ENCODE measurements at places on chromosomes 5 and 9.

DNA sequence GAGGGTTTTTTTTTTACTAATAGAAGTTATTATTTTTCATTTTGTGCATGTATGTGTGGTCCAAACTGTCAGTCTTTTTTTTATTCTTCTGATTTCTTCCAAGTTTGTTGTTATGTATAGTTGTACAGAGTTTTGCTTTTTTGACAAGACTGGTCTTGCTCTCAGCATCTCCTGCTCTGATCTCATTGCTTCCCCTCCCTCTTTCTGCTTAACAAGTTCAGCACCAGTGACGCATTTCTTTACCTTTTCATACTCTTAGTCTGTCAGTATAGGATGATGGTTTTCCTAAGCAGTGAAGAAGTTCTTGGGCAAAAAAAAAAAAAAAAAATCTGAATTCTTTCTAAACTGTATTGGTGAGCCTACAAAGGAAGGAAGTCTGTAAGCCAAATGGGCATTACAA, 135.1 kb downstream of the CD180 start:
- no peak for DNase-seq

DNA sequence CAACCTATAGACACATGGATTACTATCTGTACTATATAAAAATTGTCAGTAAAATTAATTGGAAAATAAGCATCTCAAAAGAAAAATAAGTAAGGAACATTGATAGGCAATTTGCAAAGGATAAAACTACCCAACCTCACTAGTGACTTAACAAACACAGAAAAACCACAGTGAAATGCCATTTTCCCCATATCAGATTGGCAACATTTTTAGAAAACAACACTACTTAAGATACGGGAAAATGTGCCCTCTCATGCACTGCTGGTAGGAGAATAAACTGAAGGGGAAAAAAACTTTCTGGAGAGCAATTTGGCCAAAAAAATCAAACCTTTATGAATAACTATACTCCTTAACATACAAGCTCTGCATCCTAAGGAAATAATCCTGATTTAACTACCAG, 254.0 kb downstream of the DEPDC1B start:
- no peak for DNase-seq

- DNase-seq = no peak
Observed at GRCh38 chr5:147708708-147709107, 73.8 kb downstream of the JAKMIP2 start.

DNA sequence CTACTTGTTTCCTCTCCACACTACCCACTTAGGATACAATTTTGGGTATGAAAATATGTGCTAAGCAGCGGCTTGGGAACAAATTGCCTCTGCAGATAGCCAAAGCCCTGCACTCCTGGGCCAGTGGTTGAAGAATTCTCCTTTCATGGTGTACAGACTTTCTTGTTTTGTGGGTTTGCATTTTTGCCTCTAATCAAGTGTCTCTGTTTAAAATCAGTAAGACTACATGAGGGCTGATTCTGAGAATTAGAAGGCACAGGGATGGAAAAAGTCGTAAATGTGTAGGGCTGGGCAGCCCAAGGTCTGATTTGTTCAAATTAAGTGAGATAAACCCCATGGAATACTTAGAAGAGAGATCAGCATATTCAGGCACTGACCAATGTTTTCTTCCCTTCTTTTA, 103.7 kb upstream of the CD180 start:
- DNase-seq = no peak

DNA sequence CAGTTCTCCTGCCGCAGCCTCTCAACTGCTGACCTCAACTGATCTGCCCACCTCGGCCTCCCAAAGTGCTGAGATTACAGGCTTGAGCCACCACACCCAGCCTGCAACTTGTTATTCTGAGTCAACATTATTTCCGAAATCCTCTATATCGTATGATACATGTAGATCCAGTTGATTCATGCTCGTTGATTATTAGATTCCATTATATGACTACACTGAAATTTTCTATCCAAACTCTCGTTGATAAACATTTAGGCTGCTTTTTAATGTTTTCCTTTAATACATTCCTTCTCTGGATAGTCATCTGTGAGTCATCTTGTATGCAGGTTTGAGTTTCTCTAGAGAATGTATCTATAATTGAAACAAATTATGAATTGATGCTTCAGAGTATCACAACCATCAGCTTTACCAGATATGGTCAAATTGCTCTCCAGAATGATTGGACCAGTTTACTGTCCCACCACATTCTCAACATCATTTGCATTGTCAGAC, 4.1 kb downstream of the CDK7 start:
- DNase-seq = no peak

DNA sequence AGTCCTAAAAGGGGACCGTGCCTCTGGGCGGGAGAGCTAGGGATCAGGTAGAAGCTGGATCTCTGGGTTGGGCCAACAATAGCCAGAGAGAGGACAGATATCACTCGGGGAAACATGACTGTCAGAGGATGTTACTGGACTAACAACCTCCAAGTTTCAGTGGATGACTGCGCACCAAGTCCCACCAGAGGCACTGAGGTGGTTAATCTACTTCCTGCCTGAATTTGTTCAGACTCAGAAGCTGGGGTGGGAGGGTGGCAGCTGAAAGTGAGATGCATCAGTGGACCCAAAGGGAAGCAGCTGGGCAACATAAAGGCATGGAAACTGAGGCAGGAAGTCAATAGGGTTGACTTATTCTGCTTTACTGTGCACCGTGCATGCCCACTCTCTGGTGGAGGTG, 130.1 kb upstream of the SLC44A1 start:
- DNase-seq = no peak

- no peak for DNase-seq
Observed at GRCh38 chr5:124642151-124642550, 104.3 kb downstream of the ZNF608 start.

- no peak for DNase-seq
Observed at GRCh38 chr5:102902647-102903046, 147.5 kb downstream of the PAM start.

DNA sequence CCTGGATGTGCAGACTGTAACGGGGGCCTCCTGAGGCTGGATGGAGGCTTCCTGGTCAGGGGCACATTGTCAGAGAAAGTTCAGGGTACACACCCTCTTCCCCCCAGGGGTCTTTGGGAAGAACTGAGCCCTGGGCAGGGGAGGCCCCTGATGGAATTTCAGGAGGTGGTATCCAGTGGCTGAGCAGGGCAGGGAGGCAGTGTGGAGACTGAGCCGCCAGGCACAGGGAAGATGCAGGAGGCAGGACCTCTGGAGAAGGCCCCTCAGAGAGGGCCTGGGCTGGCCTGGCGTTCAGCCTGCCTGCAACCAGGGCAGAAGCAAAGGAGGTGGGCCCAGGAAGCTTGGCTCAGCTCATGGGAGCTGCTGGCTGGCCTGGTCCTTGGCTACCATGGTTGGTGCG, 53.5 kb downstream of the GTF3C4 start:
- DNase-seq = no peak

GRCh38 chr5:39331861-39332381, 32.4 kb downstream of the C9 start:
- peak; percentile 47 for DNase-seq

GRCh38 chr9:715743-716400, 125.6 kb upstream of the DMRT1 start:
- DNase-seq = no peak

DNA sequence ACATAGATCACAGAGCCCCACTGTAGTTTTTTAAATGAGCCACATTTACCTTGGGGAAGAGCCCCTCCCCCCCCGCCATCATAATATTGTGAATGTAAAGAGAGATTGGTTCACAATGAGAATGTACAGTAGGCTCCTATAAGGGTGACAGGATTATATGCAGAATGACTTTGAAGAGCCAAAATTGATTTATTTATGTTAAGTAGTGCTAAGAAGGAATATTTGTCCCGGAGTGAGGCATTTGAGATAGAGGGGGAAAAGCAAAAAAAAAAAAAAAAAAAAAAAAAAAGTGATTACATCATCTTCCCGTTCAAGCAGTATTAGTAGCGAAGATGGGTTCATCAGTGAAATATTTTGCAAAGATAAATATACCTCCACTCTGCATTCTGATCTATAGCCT, 73.9 kb downstream of the PIK3R1 start:
- peak; percentile 36 for DNase-seq

GRCh38 chr5:1936901-1937300, 54.2 kb upstream of the IRX4 start:
- DNase-seq = no peak

GRCh38 chr9:5008202-5008601, 23.1 kb downstream of the JAK2 start:
- DNase-seq = no peak

GRCh38 chr5:133508845-133509741, 103.2 kb downstream of the FSTL4 start:
- no peak for DNase-seq

GRCh38 chr9:81981883-81982282, 6.7 kb upstream of the SPATA31D1 start:
- DNase-seq = no peak

DNA sequence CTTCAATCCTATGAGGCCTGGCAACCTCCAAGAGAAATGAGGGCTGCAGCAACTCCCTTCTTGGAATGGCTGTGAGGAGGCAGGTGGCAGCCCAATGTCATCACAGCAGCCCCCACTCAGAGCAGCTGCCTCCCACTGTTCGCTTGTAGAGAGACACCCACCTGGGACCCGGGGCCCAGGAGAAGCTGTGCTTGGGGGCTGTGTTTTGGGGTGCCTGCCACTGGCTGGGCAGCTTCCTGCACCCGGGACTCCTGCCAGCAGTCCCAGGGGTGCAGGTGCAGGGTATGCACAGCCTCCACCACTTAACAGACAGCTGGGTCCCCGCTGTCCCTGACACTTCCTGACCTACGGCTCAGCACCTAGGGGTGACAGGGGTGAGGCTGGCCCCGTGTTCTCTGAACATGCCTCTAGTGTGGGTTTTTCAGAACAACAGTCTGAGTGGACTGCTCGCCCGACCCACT, 26.2 kb downstream of the NIPAL4 start:
- DNase-seq = no peak

- no peak for DNase-seq
Observed at GRCh38 chr9:137515338-137515724, 34.9 kb downstream of the PNPLA7 start.

DNA sequence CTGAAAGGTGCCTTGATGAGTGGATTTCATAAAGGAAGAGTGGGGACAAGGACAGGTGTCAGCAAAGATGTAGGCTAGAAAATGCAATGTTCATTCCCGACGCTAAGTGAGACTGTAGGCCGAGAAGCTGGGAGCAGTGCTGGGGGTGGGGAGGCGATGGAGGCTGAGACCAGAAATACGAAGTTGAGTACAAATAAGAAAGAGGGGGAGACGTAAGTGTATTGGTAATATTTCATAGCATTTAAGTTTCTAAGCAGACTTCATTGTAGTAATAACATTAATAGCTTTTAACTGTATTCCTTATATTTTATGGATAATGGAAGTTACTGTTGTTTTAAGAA, 11.0 kb downstream of the TRIP13 start:
- no peak for DNase-seq

GRCh38 chr9:1100201-1100600, 50.0 kb downstream of the DMRT2 start:
- no peak for DNase-seq

DNA sequence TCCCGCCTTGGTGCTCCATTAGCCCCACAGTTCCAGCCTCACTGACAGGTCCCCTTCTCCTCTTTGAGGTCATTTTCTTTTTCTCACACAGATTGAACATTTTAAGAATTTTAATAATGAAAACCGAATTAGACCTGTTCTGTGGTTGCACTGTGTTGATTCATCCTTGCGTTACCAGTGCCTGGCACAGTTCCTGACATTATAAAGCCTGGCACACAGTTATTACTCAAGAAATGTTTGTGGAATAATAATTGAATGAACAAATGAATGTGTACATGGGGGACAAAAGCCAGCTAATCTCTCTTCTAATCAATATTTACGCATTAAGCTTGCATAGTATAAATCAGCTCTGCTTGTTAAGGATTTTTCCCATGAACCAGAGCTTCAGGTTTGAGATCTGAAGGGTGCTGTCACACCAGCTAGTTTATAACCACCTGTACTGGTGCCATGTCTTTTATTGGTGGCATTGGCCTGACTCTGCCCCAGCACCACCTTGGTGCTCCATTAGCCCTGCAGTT, 80.0 kb downstream of the SV2C start:
- no peak for DNase-seq

DNA sequence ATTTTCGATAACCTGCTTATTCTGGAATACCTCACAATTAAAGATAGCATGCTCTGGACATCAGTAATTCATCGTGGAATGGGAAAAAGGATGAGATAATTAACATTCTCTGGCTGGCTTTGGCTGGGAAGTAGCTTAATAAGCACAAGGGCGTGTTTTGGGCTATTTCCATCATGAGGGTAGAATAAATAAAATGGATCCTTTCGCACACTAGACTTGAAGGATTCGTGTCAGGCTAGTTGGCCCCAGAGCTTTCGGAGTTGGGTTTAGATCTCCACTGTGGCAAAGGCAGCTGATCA, 151.2 kb upstream of the ADRA1B start:
- no peak for DNase-seq

DNA sequence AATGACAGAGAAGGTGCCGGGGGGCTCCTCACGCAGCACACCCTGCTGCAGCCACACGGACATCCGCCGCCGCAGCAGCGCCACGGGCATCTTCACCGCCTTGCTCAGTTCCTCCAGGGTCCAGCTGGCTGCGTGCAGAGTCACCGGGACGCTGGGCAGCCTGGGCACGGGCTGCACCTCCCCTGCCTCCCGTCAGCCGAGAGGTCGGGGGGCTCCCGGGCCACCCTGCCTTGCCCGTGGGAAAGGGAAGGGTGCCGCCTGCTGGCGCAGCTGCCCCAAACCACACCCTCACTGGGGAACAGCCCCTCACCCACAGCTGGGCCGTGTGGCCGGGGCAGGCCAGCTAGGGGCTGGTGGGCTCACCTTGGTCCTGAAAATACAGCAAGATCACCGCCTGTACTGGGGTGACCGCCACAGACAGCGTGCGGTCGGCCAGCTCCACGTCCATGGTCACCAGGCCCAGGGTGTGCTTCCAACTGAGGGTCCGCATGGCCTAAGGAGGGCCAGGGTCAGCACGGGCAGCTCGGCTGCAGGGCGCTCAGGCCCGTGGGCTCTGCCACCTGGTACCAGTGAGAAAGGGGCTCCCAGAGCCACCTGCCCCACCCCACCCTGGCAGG, 3.6 kb upstream of the TMEM210 start:
- DNase-seq = no peak

GRCh38 chr5:76805821-76806505, 12.9 kb upstream of the F2RL1 start:
- no peak for DNase-seq

DNA sequence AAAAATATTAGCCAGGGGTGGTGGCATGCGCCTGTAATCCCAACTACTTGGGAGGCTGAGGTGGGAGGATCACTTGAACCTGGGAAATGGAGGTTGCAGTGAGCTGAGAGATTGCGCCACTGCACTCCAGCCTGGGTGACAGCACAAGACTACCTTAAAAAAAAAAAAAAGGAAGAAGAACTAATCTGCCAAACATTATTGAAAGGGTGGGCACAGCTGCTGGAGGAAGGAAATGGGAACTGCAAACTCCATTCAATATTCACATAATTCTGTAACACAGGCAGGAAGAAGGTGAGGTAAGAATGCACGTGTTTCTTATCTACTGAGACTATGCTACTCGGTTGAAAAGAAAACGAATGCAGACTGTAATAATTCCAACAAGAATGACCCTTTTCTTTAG, 121.1 kb upstream of the GNA14 start:
- DNase-seq = no peak
